SJCRH30 (cell line): ENCODE measurements at places on chromosomes 4 and X. TPM values are rescaled to one million over a fixed set of nuclear protein-coding genes. Genes with fewer than 3 reads are reported as not detected.

- H3K27me3 ChIP-seq, result no peaks in the 10 kb centered on the region
- DNase-seq, result no peak
- H3K27ac ChIP-seq, result no peak overlapping the region; the same call in 1 of the 2 replicates
- no peaks in the 10 kb centered on the region for H3K4me1 ChIP-seq
Measured at GRCh38 chrX:54358424-54359211, 772 bp upstream of the WNK3 start.

GRCh38 chrX:116204932-116205331 lies 34.4 kb downstream of the AGTR2 start:
- DNase-seq, result peak; percentile 69
- no peaks in the 10 kb centered on the region for H3K36me3 ChIP-seq
- no peak overlapping the region for H3K4me3 ChIP-seq
- no peaks in the 10 kb centered on the region for H3K4me1 ChIP-seq

DNA sequence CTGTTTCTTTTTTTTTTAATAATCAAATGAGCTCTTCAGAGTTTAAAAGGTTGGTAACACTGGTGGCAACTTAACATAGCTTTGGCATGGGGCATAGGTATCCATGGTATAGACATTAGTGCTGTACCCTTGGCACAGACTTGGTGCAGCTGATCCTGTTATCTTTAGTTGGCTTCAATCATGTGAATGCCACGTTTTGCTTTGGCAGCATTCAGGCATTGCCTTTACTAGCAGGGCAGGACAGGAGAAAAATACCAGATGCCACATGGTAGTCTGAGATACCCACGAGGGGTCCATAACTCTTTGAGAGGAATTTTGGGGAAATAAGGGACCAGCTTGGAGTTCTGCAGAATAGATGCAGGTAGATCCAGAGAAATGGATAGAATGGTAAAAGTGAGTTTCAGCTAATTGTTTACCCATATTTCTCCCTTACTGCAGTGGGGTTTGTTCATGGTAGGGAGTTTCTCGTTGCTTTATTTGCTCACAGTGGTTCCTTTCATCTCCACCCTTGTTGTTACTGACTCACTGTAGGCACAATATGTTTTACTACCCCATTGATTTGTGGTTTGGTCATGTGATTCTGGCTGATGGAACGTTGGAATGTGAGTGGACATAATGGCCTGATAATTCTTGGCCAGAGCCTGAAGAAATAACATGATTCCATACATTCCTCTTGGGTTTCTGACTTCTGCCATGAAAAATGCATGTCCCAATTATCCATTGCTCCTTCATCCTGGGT lies 342.7 kb downstream of the GLUD2 start:
- H3K36me3 ChIP-seq, result no peaks in the 10 kb centered on the region
- no peak overlapping the region for H3K27ac ChIP-seq
- DNase-seq, result no peak

DNA sequence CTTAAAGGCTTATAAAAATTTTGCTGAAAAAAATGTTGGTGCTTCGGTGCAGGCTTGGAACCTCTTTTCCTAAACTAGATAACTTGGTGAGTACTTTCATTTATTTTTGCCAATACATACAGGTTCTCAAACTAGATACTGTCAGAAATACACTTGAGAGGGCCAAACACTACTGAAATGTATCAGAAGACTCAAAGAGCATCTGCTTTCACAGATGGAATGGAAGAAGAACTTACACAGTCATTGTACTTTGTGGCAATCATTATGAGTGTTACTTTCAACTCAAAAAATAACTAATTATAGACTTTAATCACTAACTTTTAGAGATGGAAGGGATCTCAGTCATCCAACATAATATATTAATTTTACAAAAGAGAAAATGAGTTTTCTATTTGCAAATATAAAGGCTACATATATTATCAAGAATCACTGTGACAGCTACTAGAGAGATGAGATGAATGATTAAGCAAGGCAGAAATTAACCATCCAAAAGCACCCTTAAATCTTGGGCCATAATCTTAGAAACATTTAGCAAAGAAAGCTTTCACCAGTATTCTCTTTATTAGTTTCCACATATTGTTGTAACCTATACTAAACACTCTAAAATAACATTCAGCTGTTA lies 1.0 kb downstream of the ENAM start:
- H3K36me3 ChIP-seq, result no peaks in the 10 kb centered on the region
- H3K27me3 ChIP-seq, result no peaks in the 10 kb centered on the region
- H3K4me3 ChIP-seq, result no peak overlapping the region
- DNase-seq, result no peak

- no peaks in the 10 kb centered on the region for H3K4me1 ChIP-seq
- no peaks in the 10 kb centered on the region for H3K36me3 ChIP-seq
- no peak overlapping the region for H3K27ac ChIP-seq
- no peak for DNase-seq
- no peak overlapping the region for H3K4me3 ChIP-seq
Measured at GRCh38 chr4:79472036-79472435, 64.0 kb upstream of the GK2 start.

GRCh38 chr4:156021298-156021697 lies 67.6 kb upstream of the CTSO start:
- no peaks in the 10 kb centered on the region for H3K27me3 ChIP-seq
- no peak for DNase-seq
- no peaks in the 10 kb centered on the region for H3K36me3 ChIP-seq
- no peaks in the 10 kb centered on the region for H3K4me1 ChIP-seq

- no peak overlapping the region for H3K27ac ChIP-seq
- H3K27me3 ChIP-seq, result no peaks in the 10 kb centered on the region
- H3K36me3 ChIP-seq, result no peaks in the 10 kb centered on the region
- no peak overlapping the region for H3K4me3 ChIP-seq
Measured at GRCh38 chr4:137981277-137981676, 260.9 kb downstream of the SLC7A11 start.

DNA sequence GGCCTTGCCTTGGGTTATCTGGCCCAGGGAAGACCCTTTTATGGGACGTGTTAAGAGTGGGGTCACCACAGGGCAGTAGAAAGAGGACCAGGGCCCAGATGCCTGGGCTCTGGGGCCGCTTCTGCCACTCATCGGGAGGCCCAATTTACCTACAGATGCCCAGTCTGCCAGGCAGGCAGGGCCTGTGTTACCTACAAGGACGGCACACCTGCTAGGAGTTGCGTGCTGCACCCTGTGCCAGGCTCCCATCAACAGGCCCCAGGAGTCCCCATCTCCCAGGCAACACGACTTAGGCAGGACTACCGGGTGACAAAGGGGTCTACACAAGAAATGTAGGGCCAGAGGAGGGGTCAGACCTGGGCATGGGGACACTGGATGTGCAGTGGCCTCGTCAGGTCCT lies 34.6 kb downstream of the WDR1 start:
- no peak overlapping the region for H3K27ac ChIP-seq
- H3K4me1 ChIP-seq, result no peaks in the 10 kb centered on the region
- no peak for DNase-seq

- no peak overlapping the region for H3K4me3 ChIP-seq
- no peaks in the 10 kb centered on the region for H3K36me3 ChIP-seq
- DNase-seq, result no peak
- H3K4me1 ChIP-seq, result peaks cover 20% of the 10 kb centered on the region
Measured at GRCh38 chrX:39456894-39457604, 640.7 kb downstream of the BCOR start.

DNA sequence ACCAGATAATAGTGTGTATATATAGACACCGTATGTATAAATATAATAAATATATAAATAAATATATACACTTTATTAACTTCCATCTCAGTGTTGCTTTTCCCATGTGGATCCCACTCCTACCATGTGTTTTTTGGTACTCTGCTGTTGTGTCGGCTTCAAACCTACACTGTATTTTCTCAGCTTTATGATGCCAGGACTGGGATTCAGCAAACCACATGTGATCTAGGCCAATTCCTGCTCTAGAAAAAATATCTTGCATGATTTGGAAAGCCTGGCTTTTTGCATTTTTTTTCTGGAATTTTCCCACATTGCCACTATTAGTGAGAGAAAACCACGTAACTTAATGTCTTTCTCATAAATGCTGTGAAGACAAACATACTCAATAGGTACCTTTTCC lies 55.8 kb downstream of the POLR2B start:
- no peaks in the 10 kb centered on the region for H3K27me3 ChIP-seq
- DNase-seq, result no peak
- H3K36me3 ChIP-seq, result peaks cover 39% of the 10 kb centered on the region
- no peak overlapping the region for H3K27ac ChIP-seq
- no peak overlapping the region for H3K4me3 ChIP-seq
- H3K4me1 ChIP-seq, result no peaks in the 10 kb centered on the region; the same call in 1 of the 2 replicates

DNA sequence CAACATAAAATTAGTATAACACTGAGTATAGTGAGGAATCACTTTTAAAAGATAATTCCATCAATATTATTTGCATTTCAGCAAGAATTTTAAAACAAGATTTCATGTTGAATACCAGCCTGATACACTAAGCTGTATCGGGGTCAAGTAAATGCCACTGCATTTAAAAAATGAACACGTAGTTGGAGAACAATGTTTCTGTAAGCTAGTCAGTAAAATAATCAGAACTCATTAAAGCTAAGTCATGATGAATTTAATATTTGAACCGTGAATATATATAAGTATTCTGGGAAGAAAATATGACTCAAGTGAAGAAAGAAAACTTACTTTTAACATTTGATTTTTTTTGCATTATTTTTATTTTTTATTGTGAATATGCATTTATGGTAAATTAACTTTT lies 611.0 kb upstream of the PABPC4L start:
- no peak overlapping the region for H3K4me3 ChIP-seq
- no peak for DNase-seq
- no peaks in the 10 kb centered on the region for H3K4me1 ChIP-seq
- H3K27ac ChIP-seq, result no peak overlapping the region

DNA sequence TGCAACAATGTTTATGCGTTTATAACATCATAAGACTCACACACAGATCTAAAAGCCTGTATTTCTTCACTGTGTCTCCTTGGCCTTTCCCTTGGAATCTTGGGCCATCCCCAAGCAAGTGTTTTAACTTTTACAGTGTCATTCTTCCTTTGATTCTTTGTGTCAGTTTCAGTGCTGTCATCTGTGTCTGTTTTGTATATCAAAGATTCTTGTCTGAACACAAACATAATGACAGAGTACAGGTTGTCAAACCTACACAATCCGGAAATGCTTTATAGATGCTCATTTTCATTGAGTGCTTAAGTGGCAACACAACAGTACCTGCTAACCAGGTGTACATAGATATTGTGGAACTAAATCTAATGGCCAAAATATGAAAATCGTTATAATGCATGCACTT lies 1500.0 kb downstream of the TECRL start:
- H3K4me3 ChIP-seq, result no peak overlapping the region
- H3K27ac ChIP-seq, result no peak overlapping the region
- no peaks in the 10 kb centered on the region for H3K4me1 ChIP-seq
- H3K36me3 ChIP-seq, result no peaks in the 10 kb centered on the region
- no peaks in the 10 kb centered on the region for H3K27me3 ChIP-seq

GRCh38 chr4:26242451-26242850 lies 78.4 kb upstream of the RBPJ start:
- no peak overlapping the region for H3K27ac ChIP-seq
- H3K27me3 ChIP-seq, result no peaks in the 10 kb centered on the region
- peaks cover 25% of the 10 kb centered on the region for H3K4me1 ChIP-seq
- no peak overlapping the region for H3K4me3 ChIP-seq

DNA sequence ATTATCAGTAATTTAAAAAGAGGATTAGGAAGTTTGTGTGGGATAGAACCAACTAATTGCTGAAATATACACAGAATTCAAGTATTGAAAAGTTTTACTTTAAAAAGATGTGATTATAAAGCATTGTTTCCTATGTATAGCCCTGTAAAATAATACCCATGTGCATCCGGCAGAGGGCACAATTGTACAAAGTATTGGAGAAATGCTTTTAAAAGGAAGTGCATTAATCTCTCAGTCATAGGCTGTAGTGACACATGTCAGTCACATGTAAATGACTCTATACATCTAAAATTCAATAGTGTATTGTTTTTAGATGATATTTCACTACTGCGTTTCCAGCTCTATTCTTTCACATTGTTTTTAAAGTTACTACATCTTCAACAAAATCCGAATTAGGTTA lies 9.7 kb upstream of the GEMIN8 start:
- no peaks in the 10 kb centered on the region for H3K4me1 ChIP-seq
- H3K36me3 ChIP-seq, result no peaks in the 10 kb centered on the region
- no peak overlapping the region for H3K27ac ChIP-seq
- no peak overlapping the region for H3K4me3 ChIP-seq
- peak; percentile 38 for DNase-seq

GRCh38 chr4:121842862-121843261 lies 19.2 kb upstream of the CCNA2 start:
- H3K36me3 ChIP-seq, result peaks cover 28% of the 10 kb centered on the region
- no peaks in the 10 kb centered on the region for H3K27me3 ChIP-seq
- H3K27ac ChIP-seq, result no peak overlapping the region
- H3K4me3 ChIP-seq, result no peak overlapping the region
- no peak for DNase-seq
- H3K4me1 ChIP-seq, result no peaks in the 10 kb centered on the region

- H3K27me3 ChIP-seq, result no peaks in the 10 kb centered on the region
- no peaks in the 10 kb centered on the region for H3K36me3 ChIP-seq
- DNase-seq, result no peak
- H3K4me3 ChIP-seq, result no peak overlapping the region
Measured at GRCh38 chr4:187726485-187726884, 269.1 kb upstream of the ZFP42 start.

RNF212 gene
- total RNA-seq, result not detected in 2 replicates

USP27X gene
- total RNA-seq, result 2.5 and 2.9 TPM in 2 replicates

CDKL2 gene
- 0.04 TPM in 1 of 2 replicates, not detected in the other for total RNA-seq

SLC25A4 gene
- 11.0 and 16.0 TPM in 2 replicates for total RNA-seq
